ENCODE measurements at places on chromosomes 16 and 17.

GRCh38 chr17:77449373-77449907 is 308.7 kb downstream of the SEC14L1 start:
- DNase-seq, result no peak

DNA sequence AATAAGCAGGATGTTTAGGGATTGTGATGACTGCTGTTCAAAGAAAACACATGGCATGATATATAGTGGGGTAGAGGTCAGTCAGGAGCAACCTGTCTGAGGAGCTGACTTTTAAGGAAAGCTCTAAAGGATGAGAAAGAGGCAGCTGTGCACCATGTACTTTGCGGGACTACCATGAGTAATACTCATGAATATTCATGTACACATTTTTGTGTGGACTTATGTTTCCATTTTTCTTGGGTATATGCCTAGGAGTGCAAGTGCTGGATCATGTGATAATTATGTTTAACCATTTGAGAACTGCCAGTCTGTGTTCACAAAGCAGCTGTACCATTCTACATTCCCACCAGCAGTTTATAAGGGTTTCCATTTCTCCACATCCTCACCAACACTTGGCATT is 35.8 kb downstream of the BEAN1 start:
- peak; percentile 50 for DNase-seq

DNA sequence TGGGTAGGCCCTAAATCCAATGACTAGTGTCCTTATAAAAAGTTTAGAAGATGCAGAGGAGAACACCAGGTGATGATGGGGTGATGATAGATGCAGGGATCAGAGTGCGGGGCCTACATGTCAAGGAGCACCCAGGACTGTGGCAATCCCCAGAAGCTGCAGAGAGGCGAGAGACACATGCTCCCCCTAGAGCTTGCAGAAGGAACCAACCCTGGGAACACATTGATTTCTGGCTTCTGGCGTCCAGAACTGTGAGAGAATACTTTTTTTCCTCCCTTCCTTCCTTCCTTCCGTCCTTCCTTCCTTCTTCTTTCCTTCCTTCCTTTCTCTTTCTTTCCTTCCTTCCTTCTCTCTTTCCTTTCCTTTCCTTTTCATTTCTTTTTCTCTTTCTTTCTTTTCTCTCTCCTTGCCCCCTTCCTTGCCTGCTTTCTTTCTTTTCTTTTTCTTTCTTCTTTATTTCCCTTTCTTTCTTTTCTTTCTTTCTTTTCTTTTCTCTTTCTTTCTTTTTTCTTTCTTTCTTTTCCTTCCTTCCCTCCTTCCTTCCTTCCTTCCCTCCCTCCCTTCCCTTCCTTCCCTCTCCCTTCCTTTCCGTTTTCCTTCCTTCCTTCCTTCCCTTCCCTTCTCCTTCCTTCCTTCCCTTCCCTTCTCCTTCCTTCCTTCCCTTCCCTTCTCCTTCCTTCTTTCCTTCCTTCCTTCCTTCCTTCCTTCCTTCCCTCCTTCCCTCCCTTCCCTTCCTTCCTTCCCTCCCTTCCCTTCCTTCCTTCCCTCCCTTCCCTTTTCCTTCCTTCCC is 134.3 kb downstream of the HAPSTR1 start:
- no peak for DNase-seq

DNA sequence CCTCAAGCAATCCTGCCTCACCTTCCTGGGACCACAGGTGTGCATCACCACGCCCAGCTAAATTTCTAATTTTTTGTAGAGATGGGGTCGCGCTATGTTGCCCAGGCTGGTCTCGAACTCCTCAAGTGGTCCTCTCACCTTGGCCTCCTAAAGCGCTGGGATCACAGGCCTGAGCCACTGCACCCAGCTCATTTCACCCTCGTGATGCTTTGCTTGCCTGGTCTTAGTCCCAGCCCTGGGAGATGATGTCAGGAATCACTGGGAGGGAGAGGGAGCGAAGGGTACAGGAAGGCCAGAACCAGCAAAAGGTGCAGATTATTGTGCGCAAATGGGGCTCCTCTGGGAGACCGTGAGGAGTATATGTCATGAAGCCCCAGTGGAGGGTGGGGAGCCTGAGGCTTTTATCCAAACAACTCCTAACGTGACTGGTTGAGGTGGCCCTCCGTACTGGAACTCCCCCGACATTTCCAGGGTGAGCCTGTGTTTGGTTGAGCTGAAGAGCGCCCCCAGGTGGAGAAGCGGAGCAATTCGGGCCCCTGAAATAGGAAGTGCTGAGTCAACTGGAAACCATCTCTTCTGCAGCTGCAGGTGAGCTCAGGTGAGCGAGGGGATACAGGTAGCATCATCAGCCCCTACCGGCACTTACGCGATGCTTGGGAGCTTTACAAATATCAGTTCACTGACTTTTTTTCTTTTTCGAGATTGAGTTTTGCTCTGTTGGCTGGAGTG is 41.2 kb upstream of the HAPSTR1 start:
- no peak for DNase-seq

DNA sequence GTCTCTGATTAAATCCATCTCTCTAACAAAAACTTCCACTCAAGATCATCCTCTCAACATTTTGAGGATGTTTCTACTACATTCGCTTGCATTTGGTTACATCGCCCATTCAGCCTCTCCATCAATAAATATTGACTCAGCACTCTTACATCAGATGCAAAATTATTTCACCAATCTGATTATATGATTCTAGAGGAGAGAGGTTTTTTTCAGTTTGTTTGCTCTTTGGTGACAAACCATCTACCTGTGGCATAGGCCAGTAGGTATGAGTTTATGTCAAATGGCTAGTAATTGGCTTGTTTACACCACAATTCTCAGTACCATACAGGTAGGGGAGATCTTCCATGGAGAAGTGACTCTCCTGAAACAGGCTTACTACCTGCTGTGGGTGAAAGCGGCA is 52.3 kb downstream of the TOX3 start:
- DNase-seq, result no peak

DNA sequence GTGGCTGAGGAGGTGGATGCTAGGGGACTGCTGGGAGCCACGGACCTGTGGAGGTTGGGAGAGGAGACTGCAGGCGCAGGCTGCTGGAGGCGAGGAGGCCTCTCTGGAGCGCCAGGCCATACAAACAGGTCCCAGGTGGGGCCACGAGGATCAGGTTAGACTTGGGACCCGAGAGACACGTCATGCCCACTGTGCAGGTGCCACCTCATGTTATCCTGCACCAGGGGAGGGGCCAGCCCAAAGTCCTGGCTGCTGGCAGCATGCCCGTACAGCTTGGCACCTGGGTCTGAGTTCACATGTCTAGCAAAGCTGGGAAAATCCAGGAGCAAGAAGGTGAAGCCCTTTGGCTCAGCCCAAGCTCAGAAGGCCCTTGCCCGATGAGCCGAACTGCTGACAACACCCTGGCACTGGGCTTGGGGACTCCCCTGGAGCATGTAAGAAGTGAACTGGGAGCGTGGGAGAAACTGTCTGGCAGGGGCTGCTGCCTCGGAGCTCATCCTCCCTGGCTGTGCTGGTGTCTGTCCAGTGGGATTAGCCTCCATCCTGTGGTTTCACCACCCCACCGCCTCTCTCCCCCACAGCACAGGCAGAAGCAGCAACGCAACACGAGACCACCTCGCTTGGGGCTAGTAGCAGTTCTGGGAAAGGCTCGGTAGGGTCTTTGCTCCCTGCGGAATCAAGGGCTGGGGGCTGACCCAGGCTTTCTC is 5.3 kb downstream of the ARHGDIA start:
- no peak for DNase-seq

DNA sequence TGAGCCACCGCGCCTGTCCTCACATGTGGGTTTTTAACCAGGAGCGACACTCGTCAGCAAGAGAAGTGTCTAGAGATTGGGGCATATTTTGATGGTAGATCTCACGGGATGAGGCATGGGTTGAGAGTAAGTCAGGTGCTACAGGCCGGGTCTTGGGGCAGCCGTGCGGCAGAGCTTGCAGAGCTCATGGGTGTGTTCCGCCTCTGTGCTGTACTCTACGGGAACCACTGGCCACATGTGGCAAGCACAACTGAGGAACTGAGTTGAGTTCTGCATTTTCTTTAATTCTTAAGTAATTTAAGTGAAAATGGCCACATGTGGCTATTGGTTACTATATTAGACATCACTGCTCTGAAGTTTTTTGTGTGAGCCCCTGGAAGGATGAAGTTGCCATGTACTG is 9.6 kb downstream of the CLUAP1 start:
- no peak for DNase-seq

DNA sequence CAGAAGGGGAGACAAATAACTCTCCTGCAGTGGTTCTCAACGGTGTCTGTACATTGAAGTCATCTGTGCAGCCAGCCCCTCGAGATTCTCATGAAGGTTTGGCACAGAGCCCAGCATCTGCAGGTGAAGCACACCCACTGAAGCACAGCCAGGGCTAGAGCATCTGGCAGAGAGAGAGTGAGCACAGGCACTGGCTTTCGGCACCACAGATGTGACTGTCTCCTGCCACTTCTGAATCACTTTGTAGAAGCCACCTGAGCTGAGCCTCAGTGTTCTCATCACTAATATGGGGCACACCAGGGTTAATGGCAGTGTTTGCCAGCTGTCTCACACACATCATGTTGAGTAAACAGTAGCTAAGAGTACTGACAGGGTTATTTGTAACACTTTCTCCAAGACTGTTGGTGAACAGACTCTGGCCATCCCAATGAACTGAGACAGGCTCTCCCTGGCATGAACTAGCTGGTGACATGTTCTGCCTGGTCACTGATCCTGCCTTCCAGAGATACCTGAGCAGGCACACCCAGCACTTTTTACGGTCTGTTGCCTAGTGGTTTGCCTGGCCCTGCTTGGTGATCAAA is 10.9 kb downstream of the HSPB9 start:
- DNase-seq, result no peak

DNA sequence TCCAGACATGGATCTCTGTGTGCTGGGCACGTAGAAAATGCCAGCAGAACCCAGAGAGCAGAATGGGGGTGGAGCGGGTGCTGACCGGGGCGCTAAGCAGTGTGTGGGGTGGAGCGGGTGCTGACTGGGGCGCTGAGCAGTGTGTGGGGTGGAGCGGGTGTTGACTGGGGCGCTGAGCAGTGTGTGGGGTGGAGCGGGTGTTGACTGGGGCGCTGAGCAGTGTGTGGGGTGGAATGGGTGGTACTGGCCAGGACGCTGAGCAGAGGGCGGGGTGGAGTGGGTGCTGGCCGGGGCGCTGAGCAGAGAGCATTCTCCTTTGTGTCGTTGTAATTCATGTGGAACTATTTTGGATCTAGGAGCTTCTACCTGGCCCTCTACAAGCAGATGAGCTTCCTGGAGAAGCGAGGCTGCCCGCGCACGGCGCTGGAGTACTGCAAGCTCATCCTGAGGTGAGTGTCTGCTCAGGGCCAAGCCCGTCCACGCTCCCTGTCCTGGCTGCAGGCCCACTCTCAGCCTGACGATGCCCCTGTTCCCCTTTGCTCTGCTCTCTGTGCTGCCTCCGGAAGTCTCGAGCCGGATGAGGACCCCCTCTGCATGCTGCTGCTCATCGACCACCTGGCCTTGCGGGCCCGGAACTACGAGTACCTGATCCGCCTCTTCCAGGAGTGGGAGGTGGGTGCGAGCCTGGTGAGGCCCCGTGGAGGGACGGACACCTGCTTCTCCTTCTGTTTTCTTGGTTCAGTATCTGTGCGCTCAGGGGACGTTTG is 20.3 kb upstream of the MC1R start:
- no peak for DNase-seq

DNA sequence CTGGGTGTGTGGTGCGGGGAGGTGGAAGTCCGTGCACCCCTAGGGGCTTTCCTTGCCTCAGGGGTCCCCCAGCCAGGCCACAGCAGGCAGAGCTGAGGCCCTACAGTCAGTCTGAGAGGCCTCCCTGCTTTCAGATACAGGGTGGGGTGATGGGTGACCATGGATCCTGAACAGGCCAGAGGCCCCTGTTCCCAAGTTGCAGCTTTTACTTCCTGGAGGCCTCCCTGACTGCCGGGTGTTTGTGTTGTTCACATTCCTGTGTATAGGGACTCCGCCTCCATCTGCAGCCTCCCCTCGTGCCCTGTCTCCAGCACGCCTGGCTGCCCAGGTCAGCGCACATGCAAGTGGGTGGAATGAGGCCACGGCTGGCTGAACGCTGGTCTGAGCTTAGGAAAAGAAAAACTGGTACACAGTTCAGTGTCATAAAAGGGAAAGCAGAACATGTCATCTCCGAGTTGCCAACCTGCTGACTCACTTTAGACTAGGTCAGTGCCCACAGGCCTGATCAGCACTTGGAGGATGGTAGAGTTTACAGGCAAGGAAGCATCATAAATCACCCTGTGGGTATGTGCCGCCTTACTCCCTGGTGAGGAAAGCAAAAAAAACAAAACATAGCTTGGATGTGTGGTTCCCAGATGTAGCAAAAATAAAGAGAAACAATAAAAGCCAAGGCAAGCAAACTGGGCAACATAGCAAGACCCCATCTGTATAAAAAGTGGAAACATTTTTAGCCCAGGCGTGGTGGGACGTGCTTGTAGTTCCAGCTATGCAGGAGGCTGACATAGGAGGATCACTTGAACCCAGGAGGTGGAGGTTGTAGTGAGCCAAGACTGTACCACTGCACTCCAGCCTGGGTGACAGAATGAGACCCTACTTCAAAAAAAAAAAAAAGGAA is 6.2 kb upstream of the SLC7A6 start:
- DNase-seq, result peak; percentile 81

DNA sequence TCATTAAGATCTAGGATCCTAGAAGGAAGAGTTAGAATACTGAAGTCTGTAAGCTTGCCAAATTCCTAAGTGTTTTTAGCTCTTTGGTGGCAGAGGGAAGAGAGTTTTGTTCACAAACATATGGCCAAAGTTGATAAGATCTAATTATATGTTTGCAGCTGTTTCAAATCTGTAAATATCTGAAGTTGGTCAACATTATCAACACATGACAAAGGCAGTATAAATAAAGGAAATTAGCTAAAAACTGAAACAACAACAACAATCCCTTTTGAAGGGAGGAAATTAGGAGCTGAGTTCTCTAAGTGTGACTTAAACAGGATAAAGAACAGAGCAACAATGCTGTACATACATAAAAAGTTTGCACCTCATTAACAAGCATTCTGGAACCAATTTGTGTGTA is 208.7 kb downstream of the KCNJ2 start:
- no peak for DNase-seq

DNA sequence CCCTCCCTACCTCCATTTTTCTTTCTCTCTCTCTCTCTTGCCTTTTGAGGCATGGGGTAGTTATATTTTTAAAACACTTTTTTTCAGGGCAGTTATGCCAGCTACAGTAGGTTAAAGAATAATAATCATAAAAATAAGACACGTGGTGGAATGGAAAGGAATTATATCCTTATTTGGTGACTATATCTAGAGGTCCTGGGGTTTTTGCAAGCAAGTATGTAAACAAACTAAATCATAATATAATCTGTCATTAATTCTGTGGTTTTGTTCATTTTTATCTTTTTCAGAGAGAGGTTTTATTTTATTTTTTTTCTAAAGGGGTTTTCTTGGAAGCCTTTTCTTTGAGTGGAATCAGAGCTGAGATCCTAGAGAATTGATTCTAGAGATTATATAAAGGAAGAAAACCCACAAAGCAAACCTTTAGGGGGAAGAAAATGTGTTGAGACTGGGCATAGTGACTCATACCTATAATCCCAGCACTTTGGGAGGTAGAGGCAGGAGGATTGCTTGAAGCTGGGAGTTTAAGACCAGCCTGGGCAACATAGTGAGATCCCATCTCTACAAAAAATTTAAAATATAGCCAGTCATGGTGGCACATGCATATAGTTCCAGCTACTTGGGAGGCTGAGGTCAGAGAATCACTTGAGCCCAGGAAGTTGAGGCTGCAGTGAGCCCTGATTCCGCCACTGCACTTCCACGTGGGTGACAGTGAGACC is 53.2 kb downstream of the NQO1 start:
- no peak for DNase-seq
